ENCODE measurements at places on chromosomes 2 and 18.

GRCh38 chr2:40658941-40659340 lies 207.1 kb upstream of the SLC8A1 start:
- no peak for DNase-seq

DNA sequence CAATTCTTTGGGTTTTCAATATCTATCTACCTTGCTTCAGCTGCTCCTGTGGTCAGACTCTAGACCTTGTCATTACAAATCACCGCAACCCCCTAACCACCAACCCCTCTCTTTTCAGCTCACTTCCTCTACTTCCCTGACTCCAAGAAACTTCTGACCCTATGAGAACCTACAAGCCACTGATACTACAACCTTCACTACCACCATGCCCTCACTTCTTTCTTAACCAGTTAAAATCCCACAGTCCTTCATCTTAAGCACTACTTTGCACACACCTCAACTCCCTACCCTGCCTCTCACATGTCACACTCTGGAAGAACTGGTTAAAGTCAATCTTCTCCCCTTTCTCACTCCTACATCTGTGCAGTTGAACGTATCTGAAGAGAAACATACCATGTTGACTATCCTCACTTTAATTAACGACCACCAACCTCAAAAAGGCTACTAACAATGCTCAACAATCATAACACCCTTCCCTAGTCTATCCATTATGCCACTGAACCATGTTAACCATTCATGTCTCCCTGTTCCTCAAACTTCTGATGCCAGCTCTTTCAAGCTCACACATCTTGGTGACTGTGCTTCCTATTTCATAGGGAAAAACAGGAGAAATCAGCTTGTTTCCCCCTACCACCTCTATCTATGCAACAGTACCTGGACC lies 12.6 kb downstream of the EIF2AK3 start:
- DNase-seq, result no peak

DNA sequence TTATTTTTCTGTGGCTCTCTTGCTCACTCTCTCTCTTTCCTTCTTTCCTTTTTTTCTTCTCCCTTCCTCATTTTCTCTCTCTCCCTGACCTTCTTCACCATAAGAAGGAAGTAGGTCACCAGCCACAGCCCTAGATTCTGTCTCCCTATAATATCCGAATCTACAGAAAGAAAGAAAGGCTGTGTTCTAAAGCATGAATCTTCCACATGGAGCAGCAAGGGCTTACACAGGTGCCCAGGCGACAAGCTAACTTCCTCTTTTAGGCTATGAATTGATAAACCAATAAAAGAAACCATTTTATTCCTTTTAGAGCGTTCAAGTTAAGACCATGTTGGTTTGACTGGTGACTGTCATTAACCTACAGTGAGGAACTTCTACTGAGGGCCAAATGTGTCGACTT lies 49.3 kb downstream of the CACNB4 start:
- DNase-seq, result no peak

DNA sequence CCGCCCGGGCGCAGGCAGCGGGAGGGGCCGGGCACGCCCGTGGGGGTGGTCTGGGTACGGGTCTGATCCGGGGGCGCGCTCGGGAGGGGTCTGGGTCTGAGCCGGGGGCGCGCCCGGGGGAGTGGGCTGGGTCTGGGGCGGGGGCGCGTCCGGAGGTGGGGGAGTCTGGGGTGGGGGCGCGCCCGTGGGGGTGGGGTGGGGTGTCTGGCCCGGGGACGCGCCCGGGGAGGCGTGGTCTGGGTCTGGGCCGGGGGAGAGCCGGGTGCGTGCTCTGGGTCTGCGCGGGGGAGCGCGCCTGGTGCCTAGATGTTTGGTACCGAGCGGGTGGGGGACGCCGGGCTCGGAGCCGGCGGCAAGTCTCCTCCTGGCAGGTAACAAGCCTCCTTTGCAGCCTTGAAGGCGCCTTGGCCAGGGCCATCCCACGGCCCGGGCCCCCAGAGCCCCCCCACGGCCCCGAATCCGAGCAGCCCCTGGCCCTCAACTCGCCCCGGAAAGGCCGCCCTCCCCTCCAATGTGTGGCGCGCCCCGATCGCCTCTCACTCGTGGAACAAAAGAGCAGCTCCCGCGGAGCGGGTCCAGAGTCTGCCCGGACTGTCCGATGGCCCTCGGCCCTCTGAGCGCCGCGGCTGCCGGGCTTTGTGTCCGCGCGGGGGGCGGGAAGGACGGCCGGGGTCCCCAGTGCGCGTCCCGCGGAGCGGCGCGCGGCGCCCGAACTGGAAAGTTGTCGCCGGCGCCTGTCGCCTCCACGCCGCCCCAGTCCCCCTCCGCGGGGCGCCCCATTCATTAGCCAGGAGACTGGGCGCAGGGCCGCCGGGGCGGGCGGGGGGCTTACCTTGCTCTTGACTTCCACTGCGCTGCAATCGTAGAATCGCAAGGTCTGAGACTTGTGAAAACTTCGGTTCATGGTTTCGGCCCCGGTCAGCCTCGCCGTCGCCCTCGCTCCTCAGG lies 595 bp downstream of the PARD6G start:
- peak; percentile 38 for DNase-seq

DNA sequence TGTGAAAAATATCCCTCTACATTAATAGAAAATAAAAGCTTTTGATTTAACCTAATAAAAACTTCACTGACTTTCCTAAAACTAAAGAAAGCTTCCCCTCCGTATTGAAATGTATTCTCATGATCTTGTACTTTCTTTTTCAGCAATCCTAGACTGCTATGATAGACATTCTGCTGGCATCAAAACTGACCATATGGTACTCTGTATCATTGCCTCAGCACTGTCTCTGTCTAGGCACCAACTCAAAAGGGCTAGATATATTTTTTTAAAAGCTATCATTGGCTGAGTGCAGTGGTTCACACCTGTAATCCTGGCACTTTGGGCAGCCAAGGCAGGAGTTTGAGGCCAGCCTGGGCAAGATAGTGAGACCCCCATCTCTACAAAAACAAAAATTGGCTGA lies 32.9 kb downstream of the CDKL4 start:
- DNase-seq, result no peak

GRCh38 chr2:150486539-150487484 lies 655 bp downstream of the RND3 start:
- DNase-seq, result no peak

GRCh38 chr2:71455741-71456569 lies 2.6 kb downstream of the DYSF start:
- no peak for DNase-seq

DNA sequence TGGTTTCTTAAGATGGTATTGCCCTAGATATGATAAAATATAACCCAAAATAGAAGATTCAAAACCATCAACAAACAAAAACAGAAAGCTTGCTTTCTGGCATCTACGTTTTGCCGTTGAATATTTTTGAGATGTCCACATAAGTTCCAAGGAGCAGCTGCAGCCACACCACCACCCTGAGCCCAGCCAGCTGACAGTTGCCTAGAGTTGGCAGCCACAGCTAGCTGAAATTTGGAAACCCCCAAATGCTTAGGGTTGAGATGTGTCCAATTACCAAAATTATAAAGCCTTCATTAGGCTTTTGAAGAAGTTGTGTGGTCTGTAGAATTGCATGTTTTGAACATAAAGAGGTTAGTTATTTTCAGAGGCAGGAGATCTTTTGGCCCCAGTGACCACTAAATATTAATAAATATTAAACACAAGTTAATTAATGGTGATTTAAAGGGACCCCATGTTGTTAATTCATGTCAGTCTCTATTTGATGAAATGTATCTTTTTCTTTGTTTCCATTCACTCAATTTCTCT lies 118.1 kb upstream of the DTNA start:
- no peak for DNase-seq

DNA sequence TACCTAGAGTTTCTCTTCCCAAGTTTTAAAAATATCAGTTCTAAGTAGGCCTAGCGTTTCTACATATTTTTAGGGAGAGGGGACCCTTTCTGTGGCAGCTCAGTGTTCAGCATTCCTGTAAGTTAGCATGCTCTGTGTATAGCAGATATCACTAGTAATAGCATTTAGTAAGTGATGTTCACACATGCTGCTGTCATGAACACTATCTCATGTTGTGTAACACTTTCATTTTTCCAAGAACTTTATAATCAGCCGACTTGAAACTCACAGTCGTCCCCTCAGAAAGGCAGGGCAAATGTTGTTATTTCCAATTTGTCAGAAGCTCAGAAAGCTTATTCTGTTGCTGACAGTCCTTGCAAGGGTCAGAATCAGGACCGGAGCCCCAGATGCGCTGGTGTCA lies 267.7 kb downstream of the ALPK2 start:
- no peak for DNase-seq

DNA sequence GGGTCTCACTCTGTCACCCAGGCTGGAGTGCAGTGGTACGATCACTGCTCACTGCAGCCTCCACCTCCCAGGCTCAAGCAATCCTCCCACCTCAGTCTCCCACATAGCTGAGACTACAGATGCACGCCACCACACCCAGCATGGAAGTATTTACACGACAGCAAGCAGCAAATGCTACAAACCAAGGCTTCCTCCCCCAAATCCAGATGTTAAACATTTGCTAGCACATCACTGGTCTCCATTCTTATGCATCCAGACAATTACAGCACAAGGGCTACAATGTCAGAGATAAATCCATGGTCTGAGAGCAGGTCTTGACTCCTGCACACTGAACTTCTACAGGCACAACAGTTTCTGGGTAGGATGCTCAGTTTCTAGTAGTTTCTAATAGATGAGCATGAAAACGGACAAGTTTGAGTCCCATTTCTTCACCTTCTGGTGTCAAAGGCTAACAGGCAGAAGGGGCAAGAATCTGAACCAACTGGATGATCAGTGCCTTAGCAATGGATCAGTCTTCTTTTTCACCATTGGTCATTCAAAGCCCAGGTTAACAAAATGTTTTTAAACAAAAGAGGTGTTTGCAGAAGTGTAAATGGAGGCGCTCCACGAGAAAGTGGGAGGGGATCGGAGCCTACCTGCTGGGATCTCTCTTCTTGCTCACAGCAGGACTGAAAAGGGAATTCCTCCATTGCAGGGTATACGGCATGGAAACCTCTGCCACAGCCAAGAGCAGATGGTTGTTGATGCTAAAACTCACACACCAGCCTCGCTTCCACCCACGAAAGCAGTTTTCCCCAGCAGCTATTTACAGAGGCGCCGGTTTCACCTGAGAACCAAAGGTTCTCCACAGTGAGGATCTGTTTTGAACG lies 135.0 kb upstream of the ARL4C start:
- no peak for DNase-seq

- DNase-seq, result no peak
Measured at GRCh38 chr2:227933884-227934283, 62.5 kb downstream of the DAW1 start.

- no peak for DNase-seq
Measured at GRCh38 chr2:70967189-70967588, 11.2 kb upstream of the ANKRD53 start.

DNA sequence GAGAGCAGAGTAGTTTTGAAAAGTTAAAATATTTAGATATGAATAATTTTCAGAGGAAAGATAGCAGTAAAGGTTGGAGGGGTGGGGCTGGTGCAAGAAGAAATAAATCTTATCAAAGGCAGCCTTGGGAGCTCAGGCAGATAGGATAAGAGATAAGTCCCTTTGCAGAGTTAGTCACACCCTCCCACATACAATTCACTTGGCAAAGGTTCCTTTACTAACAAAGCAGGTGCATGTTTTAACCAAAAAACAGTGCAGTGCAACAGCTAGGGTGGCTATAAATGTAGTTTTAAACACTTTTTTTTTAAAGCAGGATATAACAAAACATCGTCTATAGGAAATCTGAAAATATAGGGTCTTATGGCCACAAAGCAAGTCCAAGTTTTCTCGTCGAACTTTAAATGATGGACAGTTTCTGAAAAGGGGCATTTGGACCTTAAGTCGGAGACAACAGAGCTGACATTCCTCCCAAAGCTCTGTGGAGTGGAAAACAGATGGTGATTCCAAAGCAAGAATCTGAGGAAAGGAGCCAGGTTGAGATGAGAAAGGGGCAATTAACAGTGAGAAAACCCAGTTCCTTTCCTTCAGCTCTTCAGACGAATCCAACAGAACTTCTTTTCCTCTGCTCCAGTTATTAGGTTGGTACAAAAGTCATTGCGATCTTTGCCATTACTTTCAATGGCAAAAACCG lies 53.0 kb downstream of the EPHA4 start:
- no peak for DNase-seq

- DNase-seq, result no peak
Measured at GRCh38 chr2:144348846-144349245, 171.1 kb downstream of the ZEB2 start.

DNA sequence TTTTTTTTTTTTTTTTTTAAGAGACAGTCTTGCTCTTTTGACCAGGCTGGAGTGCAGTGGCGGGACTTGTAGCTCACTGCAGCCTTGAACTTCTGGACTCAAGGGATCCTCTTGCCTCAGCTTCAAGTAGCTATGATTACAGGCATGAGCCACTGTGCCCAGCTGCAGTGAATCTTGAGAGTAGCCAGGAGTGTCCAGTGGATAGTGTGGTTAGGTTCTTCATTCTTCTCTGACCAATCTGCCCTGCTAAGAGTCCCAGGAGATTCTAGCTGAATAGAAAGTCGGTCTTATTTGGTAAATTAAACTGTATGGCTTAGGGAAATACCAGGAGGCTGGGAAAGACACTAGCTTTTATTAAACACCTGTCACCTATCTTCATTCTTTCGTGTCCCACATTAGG lies 15.3 kb downstream of the USP39 start:
- DNase-seq, result no peak

GRCh38 chr18:54119524-54120019 lies 104.9 kb downstream of the MBD2 start:
- DNase-seq, result peak; percentile 30

GRCh38 chr2:186575302-186575701 lies 14.6 kb upstream of the ITGAV start:
- DNase-seq, result no peak

DNA sequence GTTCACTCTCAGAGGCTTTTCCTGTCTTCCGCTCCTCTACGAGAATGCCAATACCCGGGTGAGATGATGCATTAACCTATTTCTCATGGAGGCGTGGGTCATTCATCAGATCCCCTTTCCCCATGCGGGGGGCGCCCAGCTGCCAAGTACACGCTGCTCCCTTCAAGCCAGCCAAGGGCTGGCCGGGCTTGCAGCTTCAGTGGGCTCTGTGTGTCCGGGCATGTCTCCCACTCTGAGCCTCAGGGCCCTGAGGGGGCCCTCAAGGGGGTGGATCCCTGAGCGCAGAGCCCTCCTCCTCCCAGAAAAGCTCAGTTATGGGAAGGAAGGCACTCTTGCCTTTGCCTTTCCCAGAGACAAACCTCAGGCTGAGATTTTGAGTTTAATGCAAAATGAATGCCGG lies 431.8 kb upstream of the MYT1L start:
- no peak for DNase-seq

- no peak for DNase-seq
Measured at GRCh38 chr18:46152436-46152807, 48.2 kb downstream of the HAUS1 start.

DNA sequence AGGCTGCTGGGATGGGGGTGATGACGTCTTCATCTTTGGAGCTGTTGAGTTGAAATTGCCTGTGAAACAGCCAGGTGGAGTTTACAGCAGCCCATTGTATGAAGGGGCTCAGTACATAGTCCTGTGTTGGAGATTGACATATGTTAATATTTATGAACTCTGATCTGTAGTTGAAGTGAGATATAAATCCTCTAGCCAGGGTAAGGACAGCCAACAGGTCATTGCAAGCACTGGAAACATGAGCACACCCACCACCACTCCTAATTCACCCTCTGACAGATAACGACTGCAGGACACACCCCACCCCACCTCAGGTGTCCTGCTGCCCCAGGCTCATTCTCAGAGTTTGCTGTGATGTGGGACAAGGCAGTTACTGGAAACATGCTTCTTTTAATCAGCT lies 112.4 kb upstream of the TRIB2 start:
- no peak for DNase-seq

All from activated T-cell treated with anti-CD3 and anti-CD28 coated beads, Interleukin-2, amount 50 U/mL, for 48 hours (primary cell).